CD4-positive, alpha-beta T cell (primary cell): ENCODE measurements at places on chromosomes 2 and 18.
A peak's percentile ranks its signal among the peaks of the same experiment; 100 is the strongest.

DNA sequence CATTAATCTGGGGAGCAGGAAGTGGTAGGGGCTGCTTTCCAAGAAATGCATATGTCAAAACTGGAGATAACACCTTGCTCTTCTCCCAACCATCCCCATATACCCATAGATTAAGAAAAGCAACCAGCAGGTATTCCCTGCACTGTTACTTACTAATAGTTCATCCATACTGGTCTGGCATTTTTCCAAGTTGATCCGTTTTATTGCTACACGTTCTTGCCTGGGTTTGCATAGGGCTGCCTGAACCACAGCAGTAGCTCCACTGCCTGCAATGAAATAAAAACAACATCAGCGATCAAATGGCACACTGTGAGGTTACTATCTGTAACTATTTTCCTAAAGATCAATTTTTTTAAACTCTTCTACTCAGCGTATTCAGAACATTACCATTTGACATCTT is 65.6 kb downstream of the STK39 start:
- DNase-seq = no peak

DNA sequence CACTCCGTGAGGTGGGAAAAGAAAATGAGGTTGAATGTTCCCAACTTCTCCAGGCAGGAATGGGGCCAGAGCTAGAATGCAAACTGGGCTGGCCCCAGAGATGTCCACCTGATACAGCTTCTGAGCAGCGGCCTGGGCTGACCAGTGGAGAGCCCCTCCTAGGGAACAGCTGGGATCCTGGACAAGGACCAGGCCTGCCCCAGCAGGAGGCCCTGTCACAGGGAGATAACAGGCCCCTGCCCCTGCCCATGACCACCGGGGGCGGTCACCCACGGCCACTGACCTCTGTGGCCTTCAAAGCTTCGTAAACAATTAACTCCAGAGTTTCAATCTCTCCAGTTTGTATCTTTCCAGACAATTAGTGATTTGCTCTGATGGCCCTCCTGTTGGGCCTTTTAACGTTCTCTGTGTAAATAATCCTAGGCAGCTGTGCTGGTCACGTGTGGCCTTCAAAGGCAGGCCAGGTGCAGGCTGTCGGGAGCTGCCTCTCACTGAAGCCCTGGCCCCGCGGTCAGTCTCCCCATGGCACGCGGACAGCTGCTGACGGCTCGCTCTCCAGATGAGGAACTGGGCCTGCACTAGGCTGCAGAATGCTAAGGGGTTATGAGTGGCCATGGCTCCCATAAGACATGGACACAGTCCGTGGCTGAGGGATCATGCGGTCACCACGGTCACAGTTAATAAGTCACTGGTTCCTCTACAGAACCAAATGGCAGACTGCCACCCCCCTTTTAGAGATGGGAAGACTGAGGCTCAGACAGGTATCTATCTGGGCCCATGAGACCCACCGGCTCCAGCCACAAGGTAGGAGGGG is 9.2 kb downstream of the HS6ST1 start:
- DNase-seq = peak; percentile 15

GRCh38 chr2:149488706-149489440 is 98.7 kb downstream of the MMADHC start:
- DNase-seq = no peak

DNA sequence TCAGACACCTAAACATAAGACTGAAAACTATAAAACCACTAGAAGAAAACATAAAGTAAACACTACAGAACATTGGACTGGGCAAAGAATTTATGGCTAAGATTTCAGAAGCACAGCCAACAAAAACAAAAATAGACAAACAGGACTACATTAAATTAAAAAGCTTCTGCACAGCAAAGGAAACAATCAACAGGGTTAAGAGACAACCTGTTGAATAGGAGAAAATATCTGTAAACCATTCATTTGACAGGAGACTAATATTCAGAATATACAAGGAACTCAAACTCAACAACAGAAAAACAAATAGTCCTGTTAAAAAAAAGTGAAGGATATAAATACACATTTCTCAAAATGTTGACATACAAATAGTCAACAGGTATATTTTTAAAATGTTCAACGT is 106.7 kb upstream of the FANCL start:
- no peak for DNase-seq

- no peak for DNase-seq
Observed at GRCh38 chr2:157302492-157303099, 23.0 kb downstream of the ERMN start.

DNA sequence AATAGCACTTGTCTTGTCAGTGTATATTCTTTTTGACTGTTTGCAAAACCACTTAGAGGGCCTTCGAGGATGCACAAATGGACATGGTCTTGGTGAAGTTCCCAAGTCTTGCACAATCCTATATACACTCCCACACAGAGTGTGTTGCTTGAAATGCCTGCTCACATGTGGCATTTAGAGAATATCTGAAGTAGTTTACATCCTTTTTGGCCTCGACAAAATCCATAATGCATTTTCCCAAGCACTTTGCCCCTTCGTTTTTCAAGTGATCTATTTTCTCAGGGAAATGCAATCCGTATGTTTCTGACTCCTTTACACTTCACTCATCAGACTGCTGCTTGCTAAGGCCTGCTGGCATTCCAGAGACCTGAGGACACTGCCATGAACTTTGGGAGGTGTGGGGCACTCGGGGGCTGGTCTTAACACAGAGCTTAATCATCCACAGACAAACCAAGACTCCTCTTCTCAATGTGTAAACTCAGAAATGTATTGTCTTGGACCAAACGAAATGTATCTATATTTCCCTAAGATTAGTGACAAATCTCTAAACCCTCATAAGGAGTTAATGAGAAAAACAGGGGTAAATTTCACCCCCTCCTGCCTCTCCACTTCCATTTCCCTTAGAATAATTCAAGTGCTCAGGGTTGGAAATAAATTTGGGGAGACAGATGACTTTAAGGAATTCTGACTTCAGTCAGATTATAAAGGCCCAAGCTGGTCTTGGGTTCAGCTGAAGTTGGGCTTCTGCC is 219.3 kb upstream of the APCDD1 start:
- no peak for DNase-seq

DNA sequence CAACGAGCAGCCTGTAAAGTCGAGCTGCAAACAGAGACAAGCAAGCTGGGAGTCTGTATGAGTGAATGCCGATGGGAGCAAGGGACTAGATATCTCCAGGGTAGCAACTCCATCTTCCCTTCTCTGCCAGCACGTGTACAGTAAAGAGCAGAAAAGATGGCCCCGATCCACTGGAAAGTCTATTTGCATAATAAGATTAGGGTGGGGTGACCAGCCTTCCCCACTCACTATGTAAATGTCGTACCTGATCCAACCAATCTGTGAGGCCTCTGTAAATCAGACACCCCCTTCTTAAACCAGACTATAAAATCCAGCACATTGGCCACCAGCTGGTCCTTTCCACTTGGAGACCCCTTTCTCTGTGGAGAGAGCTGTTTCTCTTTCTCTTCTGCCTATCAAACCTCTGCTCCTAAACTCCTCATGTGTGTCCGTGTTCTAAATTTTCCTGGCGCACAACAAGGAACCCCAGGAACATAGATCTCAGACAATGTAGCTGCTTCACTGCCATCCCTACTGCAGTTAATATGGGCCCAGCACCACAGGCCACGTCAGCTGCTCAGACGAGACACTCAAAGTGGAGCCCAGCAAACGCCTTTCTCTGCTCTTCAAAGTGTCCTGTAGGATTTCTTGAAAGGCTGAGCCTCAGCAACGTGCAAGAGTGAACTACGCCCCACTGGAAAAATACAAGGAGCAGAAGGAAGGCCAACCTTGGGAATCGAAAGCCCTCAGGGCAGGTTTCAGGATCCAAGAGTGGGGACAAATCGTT is 26.1 kb downstream of the DIPK1C start:
- no peak for DNase-seq

GRCh38 chr18:23916338-23916737 is 98.2 kb upstream of the TTC39C start:
- no peak for DNase-seq

GRCh38 chr2:11771971-11772615 is 25.7 kb downstream of the LPIN1 start:
- no peak for DNase-seq

- DNase-seq = no peak
Observed at GRCh38 chr2:168428431-168428830, 27.6 kb upstream of the CERS6 start.

- no peak for DNase-seq
Observed at GRCh38 chr18:57705011-57705410, 83.4 kb upstream of the NARS1 start.

- no peak for DNase-seq
Observed at GRCh38 chr2:233798335-233799086, 20.4 kb downstream of the MROH2A start.

- no peak for DNase-seq
Observed at GRCh38 chr2:2804528-2804927, 473.5 kb upstream of the MYT1L start.

GRCh38 chr2:160670618-160671017 is 177.0 kb upstream of the RBMS1 start:
- no peak for DNase-seq

- DNase-seq = no peak
Observed at GRCh38 chr18:41938445-41938844, 16.6 kb upstream of the PIK3C3 start.

- no peak for DNase-seq
Observed at GRCh38 chr2:187434342-187434785, 13.7 kb downstream of the CALCRL start.

DNA sequence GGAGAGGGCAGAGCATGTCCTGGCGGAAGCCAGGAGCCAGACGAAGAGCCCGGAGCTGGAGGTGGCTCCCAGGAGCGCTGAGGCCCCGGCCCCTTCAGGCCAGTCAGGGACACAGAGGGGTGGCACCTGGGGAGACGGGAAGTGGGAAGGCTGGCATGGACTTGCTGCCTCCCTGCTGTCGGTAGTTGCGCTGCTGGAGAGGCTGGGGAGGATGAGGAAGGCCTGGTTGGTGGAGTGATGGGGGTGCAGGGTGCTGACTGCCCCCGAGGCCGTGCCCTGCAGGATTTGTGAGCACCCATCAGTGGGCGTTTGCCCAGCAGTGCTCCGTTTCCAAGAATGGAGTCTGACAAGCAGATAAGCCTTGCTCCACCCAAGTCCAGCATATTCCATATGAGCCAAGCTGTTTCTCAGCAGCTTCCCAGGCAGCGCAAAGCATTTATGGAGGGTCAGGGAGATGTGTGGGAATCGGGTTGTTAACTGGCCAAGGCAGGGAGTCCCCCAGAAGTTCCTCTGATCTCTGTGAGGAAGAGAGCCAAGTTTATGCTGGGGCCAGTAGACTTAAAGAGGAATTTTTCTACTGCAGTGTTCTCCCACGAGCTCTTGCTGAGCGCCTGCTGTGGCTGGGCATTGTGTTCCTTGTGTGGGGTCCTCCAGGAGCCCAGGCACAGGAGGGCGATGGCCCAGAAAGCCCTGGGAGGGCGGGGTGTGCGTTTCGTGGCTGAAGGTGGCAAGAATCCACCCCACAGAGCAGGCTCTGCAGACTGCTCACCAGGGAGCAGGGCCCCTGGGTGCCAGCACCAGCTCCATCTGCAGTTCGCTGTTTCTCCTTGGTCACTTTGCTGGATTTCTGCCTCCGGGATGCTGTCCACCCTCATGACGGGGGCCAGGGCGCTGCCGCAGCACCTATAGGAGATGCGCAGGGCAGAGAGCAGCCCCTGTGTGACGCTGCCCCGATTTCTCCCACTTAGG is 250.2 kb downstream of the ALPK2 start:
- DNase-seq = no peak

- DNase-seq = peak; percentile 92
Observed at GRCh38 chr2:108533832-108534583, at the start of gene LIMS1. LIMS1 (plus strand) TSS chr2:108534470; CDS start chr2:108534563, 93 bp downstream.

DNA sequence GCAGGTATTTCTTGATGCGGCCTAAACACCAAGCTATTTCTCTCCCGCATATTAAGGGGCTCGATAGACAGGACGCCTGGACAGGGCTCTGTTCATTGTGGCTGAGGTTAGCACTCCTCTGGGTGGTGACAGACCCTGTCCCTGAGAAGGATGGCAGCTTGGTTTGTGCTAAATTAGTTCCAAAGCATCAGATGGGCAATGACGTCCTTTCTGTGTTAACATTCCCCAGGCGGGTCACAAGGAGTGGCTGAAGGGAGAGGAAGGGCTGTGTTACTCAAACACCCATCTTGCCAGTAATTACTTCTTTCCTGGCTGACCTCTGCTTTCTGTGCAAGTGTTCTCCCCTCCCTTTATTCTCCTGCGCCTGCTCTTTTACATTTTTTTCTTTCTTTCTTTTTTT is 75.0 kb downstream of the TMEM247 start:
- DNase-seq = no peak

DNA sequence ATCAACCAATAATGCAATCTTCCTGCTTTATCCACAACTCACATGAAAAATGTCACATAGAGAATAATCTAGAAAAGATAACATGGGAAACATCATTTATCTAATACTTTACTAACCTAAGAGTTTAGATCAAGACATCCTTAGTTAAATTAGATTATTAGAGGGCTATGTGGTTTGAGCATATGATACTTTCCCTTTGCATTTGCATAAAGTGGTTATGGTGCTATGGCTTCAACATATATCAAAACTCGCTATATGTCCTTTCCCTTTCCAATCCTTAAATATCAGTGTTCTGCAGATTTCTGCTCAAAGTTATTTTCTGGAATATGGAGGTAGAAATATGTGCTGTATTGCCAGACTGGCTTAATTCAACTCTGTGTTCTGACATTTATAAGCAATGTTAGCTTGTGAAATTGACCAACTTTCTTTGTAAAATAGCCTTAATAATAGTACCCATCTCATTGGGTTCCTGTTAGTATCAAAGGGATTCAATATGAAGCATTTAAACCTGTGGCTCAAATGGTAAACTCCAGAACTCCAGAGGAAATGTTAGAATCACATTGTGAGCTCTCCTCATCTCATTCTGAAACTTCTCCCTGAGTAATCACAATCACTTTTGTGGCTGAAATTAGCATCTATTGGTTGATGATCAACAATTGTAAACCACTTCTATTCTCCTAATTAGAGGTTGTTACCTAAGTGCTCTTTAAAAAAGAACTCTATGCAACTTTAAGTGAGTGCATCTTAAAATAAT is 1089.9 kb upstream of the SLC39A10 start:
- DNase-seq = no peak

GRCh38 chr2:210553373-210553772 is 3.0 kb upstream of the CPS1 start:
- no peak for DNase-seq

GRCh38 chr2:170375192-170375591 is 197.2 kb downstream of the MYO3B start:
- no peak for DNase-seq
